Left hindlimb (tissue), 1 donor: ENCODE measurements at places on chromosomes 5 and 9.

GRCh38 chr9:4666042-4666699 is at the start of gene SPATA6L:
TSS of gene SPATA6L (minus strand) at chr9:4666480. CDS start at chr9:4666250, 230 bp downstream.
- peak; percentile 85 for DNase-seq

GRCh38 chr5:152332716-152333460 is 72.2 kb downstream of the NMUR2 start:
- no peak for DNase-seq

GRCh38 chr5:131795879-131796792 is 681 bp downstream of the FNIP1 start:
- DNase-seq, result peak; percentile 68

DNA sequence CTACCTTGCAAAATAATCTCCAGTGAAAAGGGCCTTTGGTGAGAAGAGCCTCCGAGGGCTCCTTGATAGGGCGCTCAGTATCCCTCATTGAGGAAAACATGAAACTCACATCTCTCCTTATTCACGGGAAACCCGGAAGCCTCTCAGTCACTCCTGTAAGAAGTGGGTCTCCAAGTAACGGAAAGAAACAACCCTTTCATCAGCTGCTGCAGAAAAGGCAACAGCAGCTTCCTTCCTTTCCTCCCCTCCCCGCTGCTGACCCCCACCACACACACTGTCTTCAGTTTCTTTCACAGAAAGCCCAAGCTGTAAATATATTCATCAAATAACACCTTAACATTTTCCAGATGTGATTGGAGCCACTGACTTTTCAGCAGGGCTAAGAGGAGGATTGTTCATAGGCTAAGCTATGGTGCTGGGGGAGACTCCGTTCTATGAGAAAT is 81.4 kb downstream of the C9orf152 start:
- DNase-seq, result no peak

GRCh38 chr5:170563824-170564567 is 60.2 kb downstream of the KCNIP1 start:
- DNase-seq, result no peak

- no peak for DNase-seq
These were observed 28.4 kb upstream of the NADK2 start for GRCh38 chr5:36270175-36270574.

GRCh38 chr9:82031538-82032280 is 43.1 kb downstream of the SPATA31D1 start:
- peak; percentile 39 for DNase-seq

GRCh38 chr9:32423371-32423770 is 38.9 kb downstream of the ACO1 start:
- no peak for DNase-seq

DNA sequence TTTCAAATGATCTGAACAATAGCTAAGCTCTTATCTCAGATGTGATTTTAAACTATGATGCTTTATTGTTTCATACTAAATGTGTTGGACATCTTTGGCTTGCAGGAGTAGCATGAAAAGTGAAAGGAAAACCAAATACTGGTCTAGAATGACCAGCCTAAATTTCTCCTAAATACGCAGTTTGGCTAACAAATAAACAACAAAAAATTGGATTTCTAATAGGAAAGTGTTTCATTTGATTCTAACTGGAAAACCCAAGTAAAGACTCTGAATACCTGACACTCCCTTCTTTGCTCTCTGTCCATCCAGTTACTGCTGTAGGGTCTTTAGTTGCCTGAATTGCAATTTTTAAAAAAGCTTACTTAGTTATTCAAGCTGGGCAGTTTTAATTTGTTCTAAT is 111.7 kb upstream of the ACOT12 start:
- DNase-seq, result no peak

- DNase-seq, result no peak
These were observed 1013.3 kb upstream of the DMAC1 start for GRCh38 chr9:8812888-8813287.

DNA sequence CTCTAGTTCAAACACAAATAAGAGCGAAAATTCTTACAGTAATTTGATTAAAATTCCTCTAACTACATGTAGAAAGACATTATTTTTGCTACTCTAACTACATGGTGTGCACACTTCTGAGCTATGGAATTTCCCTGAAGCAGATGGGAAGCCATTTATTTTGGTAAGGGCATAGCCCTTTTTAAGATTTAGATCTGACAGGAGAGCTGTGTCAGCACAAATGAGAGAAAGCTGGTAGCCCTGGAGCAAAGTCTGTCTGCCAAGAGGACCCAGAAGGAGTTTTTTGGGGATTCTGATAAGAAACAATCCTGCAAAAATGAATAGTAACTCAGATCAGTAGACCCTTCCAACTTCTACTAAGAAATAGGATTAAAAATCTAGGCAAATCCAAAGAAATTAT is 595.9 kb upstream of the MEF2C start:
- no peak for DNase-seq

- no peak for DNase-seq
These were observed 88.1 kb downstream of the KDM4C start for GRCh38 chr9:6845880-6846279.

DNA sequence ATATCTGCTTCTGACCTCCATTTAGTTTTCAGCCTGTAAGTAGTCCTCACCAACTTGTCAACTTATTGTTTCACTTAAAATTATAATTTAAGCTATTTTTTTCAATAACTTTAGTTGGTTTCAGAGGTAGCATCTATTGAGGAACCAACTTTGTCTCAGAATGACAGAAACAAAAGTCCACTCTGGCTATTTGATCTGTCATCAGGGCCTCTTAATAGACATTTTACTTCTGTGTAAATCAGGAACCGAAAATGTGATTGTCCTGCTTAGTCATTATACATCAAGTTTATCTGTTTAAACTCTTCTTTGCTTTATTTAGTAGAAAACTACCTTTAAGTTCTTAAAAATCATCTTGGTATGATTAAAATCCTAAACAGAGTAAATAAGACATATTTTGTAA is 820.8 kb upstream of the EDIL3 start:
- DNase-seq, result no peak

- DNase-seq, result no peak
These were observed 100.4 kb upstream of the LARP1 start for GRCh38 chr5:154654486-154655371.

DNA sequence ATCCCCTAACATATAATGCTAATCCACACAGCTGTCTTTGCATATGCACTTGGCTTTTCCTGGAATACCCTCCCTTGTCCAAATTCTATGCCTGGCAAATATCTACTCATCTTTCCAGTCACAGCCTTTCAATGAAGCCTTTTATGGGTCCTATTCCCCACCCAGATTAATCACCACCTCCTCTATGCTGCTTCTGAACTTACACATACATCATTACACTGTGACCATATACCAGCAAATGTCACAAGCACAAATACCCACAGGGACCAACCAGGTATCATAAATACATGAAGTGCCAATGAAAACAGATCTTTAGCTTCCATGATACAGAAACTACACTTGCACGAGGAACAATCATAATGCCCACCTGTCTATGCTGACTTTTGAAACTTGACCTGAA is 22.3 kb downstream of the LPAR1 start:
- no peak for DNase-seq

GRCh38 chr5:138752951-138753793 is at the start of gene CTNNA1:
TSS of gene CTNNA1 (plus strand) at chr5:138753425. CDS start at chr5:138781925, 28,500 bp downstream.
- peak; percentile 91 for DNase-seq

DNA sequence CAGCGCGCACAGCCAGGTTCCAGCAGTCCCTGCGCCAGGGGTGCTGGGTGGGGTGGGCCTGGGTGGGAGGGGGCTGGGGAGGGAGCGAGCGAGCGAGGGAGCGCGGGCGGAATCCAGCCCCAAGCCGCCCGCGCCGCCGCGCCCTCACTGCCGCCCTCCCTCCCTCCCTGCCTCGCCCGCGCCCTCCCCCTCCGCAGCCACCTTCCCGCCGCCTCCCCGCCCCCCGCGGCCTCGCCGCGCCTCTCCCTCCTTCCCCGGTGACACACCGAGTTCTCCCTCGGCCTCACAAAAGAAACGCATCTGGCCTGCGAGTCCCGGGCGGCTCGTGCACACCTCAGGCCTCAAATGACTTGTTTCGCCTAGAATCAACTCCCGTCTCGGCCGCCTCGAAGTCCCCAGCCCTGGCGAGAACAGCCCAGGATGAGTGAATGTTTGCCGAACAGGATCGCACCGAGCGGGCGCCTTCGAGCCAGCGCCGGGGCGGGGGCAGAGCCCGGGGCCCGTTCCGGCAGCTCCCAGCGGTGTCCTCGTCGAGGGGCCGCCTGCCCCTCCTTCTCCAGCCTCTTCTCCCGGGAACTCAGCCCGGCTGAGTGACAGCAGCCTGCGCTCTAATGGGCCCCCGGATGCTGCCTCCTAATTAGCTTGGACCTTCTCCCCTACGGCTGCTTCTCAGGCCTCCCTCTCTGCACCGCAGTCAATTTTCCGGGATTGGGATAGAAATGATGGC is 371 bp upstream of the PITX1 start:
- DNase-seq, result peak; percentile 89

- DNase-seq, result no peak
These were observed 146.8 kb upstream of the SPEF2 start for GRCh38 chr5:35470866-35471265.

- no peak for DNase-seq
These were observed 96.1 kb downstream of the WDR41 start for GRCh38 chr5:77396017-77396416.

- DNase-seq, result no peak
These were observed 5.5 kb downstream of the CSF1R start for GRCh38 chr5:150080696-150081435.

DNA sequence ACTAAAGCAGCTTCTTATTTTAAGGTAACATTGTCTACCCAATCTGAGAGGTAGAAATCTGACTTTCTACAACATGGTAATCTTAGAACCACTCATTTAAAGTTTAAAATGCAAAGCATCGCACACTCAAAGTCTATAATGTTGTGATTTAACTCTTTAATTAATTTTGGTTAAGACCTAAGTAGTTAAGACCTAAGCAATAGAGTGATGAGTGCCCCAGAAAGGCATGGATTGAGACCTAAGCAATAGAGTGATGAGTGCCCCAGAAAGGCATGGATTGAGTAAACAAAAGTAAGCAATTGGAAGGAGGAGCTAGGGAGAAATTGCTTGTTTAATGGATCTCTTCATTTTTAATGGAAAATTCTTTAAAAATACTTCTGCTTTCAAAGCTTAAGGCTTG is 86.8 kb downstream of the NLN start:
- DNase-seq, result no peak

DNA sequence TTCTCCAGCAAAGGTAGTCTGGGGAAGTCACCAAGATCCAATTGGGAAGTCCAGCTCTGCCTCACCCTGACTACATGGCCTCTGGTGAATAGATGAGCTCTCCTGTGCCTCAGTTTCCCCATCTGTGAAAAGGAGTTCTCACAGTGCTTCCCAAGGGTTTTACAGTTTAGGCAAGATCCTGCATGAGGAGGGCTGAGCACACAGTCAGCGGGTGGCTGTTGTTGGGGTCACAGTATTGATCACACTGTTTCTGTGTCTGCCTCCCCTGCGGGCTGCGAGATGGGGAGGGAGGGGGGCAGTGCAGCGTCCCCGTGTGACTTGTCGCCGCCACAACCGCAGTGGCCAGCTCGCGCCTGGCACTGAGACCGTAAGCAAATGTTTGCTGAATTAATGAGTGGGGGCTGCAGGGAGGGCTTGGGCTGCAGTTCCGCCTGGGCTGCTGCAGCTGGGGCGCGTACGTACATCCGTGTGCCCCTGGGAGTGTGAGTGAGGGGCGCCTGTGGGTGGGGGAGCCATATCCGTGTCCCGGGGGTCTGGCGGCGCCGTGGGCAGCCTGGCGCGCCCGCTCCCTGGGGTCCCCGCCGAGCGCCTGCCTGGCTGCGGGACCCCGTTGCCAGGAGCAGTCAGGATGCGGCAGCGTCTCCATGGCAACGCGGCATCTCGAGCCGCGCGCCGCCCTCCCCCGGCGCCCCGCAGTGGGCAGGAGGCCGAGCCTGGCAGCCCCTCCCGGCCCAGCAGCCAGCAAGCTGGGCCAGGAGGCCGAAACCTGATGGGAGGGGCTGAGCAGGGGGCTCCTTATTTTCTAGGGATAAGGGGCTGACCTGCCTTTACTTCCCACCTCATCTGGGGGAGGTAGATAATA is 31.4 kb upstream of the PSD2 start:
- peak; percentile 82 for DNase-seq

- DNase-seq, result no peak
These were observed 187.1 kb downstream of the BNC2 start for GRCh38 chr9:16683326-16683725.

- DNase-seq, result no peak
These were observed 17.2 kb downstream of the LIX1 start for GRCh38 chr5:97125125-97125683.

- DNase-seq, result no peak
These were observed 31.1 kb upstream of the PPP3R2 start for GRCh38 chr9:101625876-101626275.

GRCh38 chr5:167857321-167857720 is 434.1 kb upstream of the WWC1 start:
- DNase-seq, result no peak

DNA sequence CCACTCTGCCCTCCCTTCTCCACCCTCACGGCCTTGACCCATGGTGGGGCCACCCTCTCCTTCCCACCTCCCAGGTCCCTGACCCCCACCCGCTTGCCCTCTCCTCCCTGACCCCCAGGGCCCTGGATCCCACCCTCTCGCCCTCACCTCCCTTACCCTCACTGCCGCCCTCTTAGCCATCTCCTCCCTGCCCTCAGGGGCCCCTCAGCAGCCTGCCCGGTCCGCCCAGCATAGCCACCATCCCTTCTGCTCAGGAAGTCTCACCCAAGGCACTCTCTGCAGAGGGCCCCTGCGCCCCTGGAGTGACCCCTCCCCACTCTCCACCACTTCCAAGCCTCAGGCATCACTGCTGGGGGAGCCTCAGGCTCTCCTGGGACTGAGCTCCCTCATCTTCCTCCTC is 66.3 kb downstream of the MRPL36 start:
- no peak for DNase-seq

GRCh38 chr5:10351199-10351905 is 2.1 kb upstream of the MARCHF6 start:
- no peak for DNase-seq

- DNase-seq, result no peak
These were observed 560 bp upstream of the NDUFS6 start for GRCh38 chr5:1800472-1801221.

- DNase-seq, result no peak
These were observed 90.1 kb upstream of the SPOCK1 start for GRCh38 chr5:137589185-137589584.

- peak; percentile 64 for DNase-seq
These were observed 6.1 kb downstream of the SAPCD2 start for GRCh38 chr9:137064027-137064879.

DNA sequence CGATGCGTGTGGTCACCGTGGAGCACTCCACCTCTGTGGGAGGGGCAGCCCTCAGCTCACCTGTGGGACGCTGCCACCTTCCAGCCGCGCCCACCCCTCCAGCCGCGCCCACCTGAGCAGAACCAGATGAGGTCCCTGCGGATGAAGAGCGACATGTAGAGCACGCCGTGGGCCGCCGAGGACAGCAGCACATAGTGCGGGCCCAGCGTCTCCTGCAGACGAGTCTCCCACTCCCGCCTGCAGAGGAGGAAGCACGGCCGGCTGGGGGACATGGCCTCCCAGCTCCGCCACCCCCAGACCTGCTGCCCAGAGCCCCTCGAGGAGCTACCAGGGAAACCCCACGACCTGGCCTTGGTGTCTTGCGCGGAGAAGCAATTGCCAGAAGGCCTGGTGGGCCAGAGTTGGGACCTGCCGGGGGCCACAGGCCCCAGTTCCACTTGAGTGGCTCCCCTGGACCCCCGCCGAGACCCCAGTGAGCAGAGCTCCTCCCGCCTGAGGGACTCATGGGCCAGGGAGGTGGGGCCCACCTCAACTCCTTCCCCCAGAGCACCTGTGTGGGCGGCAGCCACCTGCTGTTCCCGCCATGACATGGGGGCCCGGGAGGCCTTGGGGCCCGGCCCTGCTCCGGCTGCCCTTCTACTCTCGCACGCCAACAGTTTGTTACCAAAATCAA is 6.5 kb downstream of the INPP5E start:
- no peak for DNase-seq
